ENCODE measurements at places on chromosomes 5 and 9.

DNA sequence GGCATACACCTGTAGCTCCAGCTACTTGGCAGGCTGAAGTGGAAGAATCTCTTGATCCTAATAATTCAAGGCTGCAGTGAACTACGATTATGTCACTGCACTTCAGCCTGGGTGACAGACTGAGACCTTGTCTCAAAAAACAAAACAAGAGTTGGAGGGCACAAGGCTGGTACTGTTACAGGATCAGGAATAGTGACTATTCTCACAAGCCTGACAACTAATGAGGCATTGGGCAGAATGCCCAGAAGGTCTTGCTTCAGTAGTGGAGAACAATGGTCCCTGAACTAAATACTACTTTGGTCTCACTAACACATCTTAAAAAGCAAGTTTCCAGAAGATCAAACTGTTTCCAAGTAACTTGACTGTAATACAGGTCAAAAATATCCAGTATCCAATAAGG is 182.9 kb upstream of the RFX3 start:
- no peak for DNase-seq

- DNase-seq = no peak
Measured at GRCh38 chr5:154505567-154505966, 27.5 kb upstream of the HAND1 start.

DNA sequence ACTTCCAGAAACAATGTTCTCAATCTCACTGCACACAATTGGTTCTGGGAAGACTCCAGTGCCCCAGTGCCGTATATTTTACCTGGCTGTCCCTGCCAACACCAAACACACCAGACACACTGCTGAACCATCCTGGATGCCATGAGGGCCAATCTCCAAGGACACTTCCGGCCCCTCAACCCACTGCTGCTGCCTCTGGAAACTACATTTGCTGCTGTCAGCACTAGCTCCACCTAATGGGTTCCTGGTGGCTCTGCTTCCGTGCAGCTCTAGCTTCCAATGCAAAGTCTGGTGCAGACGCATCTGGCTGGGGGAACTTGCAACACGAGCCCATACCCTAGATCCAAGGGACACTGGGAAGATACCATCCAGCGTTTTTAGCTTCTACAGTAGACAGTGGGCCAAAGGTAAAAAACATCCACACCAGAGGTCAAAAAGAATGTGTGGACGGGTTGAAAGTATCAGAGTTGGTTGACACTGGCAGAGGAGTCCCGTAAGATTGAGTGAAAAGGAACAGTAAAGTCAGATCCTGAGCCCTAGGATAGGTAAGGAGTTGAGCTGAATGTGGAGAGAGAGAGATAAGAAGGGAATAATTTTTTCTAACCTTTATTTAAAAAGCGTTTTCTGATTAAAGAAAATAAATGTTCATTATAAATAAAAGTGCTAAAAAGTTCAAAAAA is 99.7 kb upstream of the KIF2A start:
- DNase-seq = no peak

DNA sequence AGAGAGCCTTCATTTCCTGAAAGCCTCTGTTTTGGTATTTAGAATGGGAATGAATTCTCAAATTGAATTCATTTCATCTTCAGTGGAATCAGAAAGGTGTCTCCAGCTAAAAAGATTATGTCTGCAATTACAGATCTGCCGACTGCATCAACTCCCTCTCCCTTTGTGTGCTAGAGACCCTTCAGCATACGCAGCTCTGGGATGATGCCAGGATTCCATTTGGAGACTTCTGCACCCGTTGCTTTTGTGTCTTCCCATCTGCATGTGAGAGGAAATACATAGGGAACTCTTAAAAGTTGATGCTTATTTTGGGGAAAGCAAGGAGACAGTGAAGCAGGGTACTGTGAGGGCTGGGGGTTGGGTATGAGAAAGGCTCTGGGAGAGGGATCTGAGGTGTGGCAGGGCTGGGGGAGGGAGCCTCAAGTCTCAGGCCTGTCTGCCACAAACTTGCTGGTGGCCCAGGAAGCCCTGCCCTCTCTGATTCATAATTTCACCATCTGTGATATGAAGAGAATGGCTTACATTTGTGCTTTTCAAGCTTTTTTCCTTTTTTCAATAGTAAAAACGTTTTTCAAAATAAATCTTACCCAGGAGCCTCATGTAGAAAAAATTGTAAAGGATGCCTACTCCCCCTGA is 89.7 kb upstream of the SAP30L start:
- DNase-seq = no peak

GRCh38 chr5:123039673-123040072 is 3.1 kb upstream of the PPIC start:
- no peak for DNase-seq

- DNase-seq = no peak
Measured at GRCh38 chr5:153598099-153598498, 107.6 kb downstream of the GRIA1 start.

DNA sequence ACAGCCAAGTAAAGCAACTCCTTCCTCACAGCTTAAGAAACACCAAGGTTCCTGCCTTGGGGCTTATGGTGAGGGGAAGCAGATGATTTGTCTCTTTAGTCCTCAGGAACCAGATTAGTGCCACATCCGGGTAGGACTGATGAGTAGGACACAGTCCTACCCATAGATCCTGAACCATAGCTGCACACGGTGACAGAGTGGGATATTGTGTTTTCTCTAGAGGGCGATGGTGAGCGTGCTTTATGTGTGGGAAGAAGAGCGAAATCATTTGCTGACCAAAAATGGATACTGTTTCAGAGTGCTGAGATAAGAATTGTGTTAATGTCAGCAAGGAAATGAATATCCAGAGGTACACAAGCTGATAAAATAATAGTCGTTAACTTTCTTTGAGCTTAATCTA is 209.0 kb upstream of the FBXL7 start:
- DNase-seq = no peak

DNA sequence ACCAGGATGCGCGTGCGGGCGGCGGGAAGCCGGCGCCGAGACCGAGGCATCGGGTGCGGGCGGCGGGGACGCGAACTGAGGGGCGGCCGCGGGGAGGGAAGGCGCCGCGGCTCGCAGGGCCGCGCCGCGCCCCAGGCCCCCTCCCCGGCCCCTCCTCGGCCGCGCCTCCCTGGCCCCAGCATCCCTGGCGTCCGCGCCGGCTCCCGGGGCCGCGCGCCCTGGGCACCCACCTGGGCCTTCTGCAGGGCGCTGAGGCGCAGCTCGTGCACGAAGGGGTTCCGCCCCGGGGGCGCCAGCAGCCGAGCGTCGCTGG is 324 bp downstream of the LPCAT1 start:
- DNase-seq = no peak

DNA sequence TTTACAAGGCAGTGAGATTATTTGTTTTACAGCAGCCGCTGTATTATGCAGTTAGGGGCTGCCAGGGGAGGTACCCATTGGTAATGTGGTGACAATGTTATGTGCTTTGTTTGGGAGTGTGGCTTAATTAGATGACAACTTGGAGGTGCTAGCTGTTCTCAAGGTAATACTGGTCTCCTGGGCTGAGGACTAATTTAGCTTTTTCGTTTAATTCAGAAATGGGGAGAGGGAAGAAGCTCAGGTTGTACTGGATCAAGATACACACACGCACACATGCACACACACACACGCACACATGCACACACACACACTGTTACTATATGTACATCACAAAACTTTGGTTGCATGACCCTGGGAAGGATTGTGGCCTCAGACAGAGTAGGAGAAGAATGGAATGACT is 37.9 kb downstream of the CFAP77 start:
- no peak for DNase-seq

DNA sequence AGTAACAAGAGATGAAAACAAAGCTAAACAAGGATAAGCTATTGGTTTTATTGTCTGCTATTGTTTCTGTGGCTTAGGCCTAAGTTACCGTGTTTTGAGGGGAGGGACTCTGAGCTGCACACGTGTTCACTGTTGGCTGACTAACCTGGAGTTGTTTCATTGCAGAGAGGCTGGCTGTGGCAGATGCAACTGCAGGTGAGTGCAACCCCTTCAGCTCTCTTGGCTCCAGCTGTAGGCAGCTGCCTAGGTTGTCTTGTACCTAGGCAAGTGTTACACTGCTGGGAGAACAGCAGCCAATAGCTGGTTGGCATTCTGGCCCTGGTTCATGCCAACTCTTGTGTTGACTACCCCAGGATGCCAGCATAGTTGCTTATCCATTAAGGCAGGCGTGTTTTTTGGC is 17.6 kb upstream of the MATR3 start:
- peak; percentile 26 for DNase-seq

DNA sequence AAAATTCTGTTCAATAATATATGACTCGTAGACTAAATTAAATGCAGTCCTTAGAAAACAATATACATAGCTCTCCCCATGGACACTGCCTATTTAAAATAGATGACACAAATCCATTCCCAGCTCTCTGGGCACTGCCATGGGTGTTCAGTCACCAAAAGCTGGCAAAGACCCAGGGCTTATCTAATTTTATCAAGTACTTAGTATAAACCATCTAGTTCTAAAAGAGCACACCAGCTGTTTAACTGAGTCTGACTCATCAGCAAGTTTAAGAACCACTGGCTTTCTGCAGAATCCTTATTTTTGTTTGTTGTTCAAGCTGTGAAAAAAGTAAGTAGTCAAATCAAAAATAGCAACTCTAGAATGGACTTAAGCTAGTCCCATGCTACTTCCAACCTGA is 107.6 kb downstream of the PLPP1 start:
- no peak for DNase-seq

- DNase-seq = no peak
Measured at GRCh38 chr5:125219710-125220109, 473.3 kb upstream of the ZNF608 start.

DNA sequence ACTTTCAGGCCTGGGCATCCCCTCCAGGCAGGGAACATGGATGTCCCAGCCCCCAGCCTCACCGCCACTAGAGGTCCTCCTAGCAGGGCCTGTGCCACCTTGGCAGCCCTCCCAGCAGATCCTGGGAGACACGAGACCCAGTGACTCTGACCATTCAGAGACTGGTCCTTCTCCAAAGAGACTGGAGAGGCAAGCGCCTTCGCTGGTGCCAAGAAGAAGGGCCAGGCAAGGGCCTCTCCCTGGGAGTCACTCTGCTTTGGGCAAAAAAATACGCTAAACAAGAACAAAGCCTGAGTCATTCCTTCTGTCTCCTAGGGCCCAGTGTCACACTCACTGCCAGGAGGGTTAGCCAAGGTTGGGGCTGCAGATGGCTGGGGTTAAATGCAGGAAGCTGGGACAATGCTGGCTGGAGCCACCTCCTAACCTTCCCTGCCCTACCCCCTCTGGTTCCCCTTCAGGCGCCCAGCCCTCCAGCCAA is 35.3 kb upstream of the SMIM23 start:
- no peak for DNase-seq

GRCh38 chr5:145681686-145682085 is 153.5 kb downstream of the PRELID2 start:
- no peak for DNase-seq

- DNase-seq = no peak
Measured at GRCh38 chr5:58439094-58439644, 20.7 kb downstream of the PLK2 start.

- no peak for DNase-seq
Measured at GRCh38 chr9:7298123-7298522, 501.5 kb downstream of the DMAC1 start.

GRCh38 chr9:129174724-129175514 is 3.1 kb downstream of the IER5L start:
- peak; percentile 7 for DNase-seq

- DNase-seq = no peak
Measured at GRCh38 chr5:142235050-142235797, 89.6 kb downstream of the SPRY4 start.

DNA sequence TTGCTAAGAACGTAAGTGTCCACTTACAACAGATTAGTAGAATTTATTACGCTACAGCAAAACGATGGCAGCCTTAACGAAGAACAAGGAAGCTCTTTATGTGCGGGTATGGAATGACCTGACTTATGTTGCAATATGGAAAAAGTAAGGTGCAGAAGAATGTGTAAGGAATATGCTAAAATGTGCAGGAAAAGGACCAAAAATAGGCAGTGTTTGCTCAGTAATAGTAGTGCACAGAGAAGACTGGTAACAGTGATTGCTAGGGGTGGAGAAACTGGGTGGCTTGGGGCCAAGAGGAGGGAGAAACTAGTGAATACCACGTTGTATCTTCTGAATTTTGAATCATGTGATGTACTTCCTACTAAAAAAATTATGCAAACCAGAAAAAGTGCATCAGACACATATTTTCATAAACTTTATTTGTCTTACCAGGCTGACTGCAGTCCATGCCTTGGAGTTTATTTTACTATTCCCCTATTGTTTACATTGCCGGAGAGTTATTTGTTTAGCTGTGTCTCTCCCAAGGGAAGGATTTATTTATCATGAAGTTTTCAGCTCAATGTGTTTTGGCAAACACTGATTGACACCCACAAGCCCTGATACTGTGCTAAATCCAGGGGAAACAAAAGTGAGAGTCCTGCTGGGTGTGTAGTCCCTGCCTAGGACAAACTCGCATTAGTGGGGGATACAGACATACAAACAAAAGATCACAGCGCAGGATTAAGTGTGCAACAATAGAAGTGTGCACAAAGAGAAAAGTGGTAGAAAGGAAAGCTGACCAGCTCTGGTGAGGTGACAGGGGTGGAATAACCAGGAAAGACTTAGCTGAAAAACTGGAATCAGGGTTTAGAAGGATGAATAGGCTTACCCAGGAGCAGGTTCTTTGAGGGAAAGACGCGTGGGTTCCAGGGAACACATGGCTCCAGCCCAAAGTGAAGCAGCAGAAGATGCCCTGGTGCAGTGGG is 34.0 kb upstream of the ZNF484 start:
- DNase-seq = no peak

GRCh38 chr5:6762116-6762515 is 48.9 kb downstream of the TENT4A start:
- DNase-seq = no peak

- no peak for DNase-seq
Measured at GRCh38 chr5:109307951-109308350, 101.8 kb downstream of the PJA2 start.

GRCh38 chr5:140408750-140409241 is 7.2 kb downstream of the ANKHD1 start:
- no peak for DNase-seq

- no peak for DNase-seq
Measured at GRCh38 chr9:4959031-4959430, 26.0 kb upstream of the JAK2 start.
